Kidney epithelial cell (primary cell): ENCODE measurements at places on chromosomes 3 and 15.

DNA sequence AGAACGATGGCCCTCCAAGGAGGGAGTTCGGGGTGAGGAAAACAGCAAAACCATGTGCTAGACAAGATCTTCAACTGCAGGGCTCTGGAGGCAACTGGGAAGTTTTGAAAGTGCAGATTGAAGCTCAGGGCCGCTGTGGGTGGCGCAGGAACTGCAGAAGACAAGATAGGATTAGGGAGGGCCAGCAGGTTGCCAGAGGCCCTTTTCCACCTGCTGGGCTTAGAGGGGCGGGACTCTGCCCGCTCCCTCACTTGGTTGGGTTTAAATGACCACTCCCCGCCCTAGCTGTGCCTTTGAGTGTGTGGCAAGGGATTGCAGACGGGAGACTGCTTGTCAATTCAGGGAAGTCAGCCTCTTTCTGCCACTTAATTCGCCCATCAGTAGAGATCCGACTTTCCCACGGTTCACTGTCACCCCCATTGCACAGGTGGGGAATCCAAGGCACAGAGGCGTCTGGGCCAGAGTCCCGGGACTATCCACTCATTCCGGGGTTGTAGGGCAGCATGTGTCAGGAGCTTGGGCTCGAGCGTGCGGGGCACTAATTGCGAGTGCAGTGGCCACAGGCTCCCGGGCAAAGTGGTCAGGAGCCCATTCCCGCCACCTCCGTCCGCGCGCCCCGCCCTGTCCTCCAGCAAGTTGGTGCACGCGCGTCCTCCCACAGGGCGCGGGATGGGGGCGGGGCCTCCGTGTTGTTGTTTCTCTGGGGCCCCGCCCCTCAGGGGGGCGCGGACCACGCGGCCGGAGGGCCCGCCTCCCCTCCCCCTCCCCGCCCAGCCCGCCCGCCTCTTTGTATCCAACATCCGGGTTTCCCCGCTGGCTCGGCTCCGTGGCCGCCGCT, at the start of gene ACVR2B:
Gene ACVR2B (plus strand): TSS at position 816 of the 838 bp plus-strand sequence. CDS start 433 bp downstream, outside the sequence.
- no peak for DNase-seq

DNA sequence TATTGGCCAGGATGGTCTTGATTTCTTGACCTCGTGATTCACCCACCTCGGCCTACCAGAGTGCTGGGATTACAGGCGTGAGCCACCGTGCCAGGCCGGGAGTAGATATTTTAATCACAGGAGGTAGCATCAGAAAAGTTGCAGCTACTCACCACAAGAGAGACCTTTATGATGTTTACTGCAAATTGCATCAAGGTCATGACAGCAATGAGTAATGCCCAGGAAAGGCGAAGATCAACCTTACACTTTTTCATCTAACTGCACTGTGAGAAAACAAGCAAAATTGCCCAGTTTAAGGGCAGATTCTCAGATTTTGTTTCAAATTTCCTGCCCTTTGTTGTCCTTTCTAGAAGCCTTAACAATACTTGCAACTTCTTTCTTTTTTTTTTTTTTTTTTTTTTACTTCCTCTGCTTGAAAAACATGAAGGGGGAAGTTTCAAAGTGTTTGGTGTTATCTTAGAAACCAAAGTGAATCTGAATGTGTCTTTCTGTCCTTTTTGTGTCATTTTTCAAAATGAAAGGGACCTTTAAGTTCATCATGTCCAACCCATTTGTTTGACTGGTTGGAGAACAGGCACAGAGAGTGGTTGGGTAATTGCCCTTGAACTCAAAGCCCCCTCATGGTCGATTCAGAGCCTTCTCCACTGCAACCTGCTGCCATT, 25.0 kb downstream of the TGFBR2 start:
- DNase-seq = no peak

DNA sequence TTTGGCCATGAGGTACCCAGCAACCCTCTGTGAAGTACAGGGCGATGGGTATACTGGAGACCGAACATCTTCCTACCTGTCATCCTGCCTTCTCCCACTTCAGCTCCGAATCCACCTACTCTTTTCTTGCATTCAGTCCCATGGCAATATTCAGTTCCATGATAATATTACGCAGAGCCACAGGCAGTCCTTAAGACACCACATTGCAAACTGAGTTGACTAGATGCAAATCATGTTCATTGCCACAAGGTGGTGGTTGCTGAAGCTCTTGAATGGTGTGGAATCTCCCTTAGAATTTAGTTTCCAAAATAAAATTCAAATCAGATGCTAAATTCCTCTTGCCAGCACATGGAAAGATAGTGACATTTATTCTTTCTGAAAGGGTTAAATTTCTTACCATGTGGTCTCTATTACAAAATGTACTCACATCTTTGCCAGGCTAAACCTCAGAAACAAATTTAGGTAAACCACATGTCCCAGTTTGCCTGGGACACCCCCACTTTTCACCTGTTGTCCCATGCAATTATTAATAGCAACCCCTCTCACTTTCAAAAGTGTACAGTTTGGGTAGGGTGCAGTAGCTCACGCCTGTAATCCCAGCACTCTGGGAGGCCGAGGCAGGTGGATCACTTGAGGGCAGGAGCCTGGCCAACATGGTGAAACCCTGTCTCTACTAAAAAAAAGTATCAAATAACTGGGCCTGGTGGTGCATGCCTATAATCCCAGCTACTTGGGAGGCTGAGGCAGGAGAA, 1.7 kb upstream of the NME9 start:
- no peak for DNase-seq

GRCh38 chr3:65788461-65788860, 250.3 kb downstream of the MAGI1 start:
- DNase-seq = no peak
